ENCODE measurements at places on chromosomes 13 and 19. TPM values are rescaled to one million over a fixed set of nuclear protein-coding genes. Genes with fewer than 3 reads are reported as not detected.

GRCh38 chr19:21612403-21612872, 107.0 kb downstream of the ZNF429 start:
- DNase-seq: no peak

GRCh38 chr19:12720296-12720695, 3.4 kb downstream of the TNPO2 start:
- DNase-seq: no peak

DNA sequence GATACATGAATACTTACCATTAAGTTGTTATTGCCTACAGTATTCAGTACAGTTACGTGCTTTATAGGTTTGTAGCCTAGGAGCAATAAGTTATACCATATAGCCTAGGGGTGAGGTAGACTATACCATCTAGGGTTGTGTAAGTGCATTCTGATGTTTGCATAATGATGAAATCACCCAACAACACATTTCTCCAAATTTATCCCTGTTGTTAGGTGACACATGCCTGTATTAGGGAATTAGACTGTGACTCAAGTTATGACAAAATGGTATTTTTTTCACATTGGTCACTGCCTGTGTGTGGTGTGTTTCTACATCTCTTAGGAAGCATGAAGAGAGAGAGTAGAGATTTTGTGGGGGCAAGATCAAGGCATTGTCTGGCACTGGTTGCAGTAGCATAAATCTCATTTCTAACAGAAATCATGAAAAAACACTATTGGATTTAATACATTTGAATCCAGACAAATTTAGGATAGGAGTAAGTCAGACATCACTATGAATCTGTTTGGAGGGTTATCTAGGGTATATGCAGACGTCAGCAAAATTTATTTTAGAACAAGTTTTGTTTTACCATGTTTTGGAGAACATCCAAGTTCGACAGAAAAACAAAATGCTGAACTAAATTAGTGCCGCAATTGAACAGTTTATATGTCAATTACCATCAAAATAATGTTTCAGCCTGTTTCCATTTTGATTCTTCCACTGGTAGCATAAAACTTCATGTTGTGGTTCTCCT, 332.1 kb downstream of the LMO7 start:
- no peak for DNase-seq

GRCh38 chr13:95485518-95486144, 66.9 kb upstream of the CLDN10 start:
- DNase-seq: no peak

The ACER1 gene
- total RNA-seq: not detected

The MLNR gene
- 0.42 TPM for total RNA-seq

GRCh38 chr13:69857183-69857821, 250.3 kb upstream of the ATXN8OS start:
- DNase-seq: no peak

DNA sequence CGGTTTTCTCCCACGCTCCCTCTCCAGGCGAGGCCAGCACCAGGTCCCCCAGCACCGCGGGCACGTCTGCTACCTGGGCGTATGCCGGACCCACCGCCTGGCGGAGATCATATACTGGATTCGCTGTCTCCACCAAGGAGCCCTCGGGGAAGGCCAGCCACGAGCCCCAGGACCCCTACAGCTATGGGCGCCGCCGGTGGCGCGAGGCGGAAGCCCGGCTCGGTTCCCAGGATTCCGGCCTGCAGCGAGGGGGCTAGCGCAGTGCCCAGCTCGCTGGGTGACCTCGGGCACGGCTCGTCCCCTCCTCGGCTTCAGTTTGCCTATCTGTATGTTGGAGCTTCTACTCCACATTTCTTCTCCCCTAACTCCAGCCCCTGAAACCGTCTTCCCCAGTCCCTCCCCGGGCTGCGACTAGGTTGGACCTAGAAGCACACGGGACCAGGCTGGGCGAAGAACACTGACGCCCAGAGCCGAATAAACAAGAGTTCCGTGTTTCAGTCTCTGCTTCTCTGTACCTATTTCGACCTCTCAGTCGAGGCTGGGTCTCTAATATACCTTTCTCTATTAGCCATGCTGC, 749 bp upstream of the CPT1C start:
- no peak for DNase-seq

GRCh38 chr13:41004875-41005693, 14.0 kb downstream of the ELF1 start:
- DNase-seq: no peak

The CCDC8 gene
- 7.3 TPM for total RNA-seq

GRCh38 chr19:16853066-16853465, 23.9 kb downstream of the SIN3B start:
- DNase-seq: no peak

- no peak for DNase-seq
Measured at GRCh38 chr13:113491418-113491883, 940 bp upstream of the DCUN1D2 start.

The IZUMO2 gene
- not detected for total RNA-seq

GRCh38 chr13:22848539-22849052, 332.2 kb upstream of the SGCG start:
- no peak for DNase-seq

- DNase-seq: no peak
Measured at GRCh38 chr19:57830071-57830602, at the start of gene ZNF587B. Gene ZNF587B, plus strand, starts transcription at chr19:57830299. Its CDS starts 230 bp downstream, at chr19:57830529.

The OR7C1 gene
- total RNA-seq: 0.30 TPM

GRCh38 chr13:94416454-94417080, 62.9 kb downstream of the DCT start:
- DNase-seq: no peak

DNA sequence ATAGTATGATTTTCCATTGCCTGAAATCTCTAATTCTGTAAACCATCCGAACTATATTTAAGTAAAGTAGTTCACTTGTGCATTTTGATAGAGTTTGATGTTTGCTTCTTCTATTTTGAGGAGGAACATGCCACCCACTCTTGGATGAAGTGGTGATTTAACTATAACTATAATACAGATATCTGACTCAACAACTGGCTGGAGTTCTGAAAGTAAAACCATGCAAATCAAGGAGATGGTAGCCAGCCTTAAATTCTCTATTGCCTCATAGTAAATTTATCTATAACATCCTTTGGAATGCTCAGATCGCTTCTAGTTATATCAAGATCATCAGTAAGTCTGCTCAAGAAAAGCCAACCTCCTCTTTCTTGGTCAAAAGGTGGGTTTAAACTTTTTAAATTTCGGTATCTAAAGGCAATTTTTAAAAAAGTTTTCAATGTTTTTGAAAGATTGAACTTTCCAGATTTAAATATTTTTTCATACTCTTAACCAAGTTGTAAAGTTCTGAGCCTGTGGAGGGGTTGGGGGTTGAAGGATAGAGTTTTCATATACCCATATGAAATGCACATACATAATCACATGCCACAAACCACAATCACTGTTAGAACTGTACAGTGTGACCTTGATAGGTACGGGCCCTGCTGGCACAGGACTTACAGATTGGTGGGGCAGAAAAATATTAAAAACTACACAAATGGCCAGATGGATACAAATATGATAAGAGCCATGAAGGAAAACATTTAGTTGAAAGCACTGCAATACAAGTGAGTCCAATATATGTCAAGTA, 90.5 kb upstream of the RFC3 start:
- no peak for DNase-seq

The ZNF227 gene
- total RNA-seq: 8.1 TPM

DNA sequence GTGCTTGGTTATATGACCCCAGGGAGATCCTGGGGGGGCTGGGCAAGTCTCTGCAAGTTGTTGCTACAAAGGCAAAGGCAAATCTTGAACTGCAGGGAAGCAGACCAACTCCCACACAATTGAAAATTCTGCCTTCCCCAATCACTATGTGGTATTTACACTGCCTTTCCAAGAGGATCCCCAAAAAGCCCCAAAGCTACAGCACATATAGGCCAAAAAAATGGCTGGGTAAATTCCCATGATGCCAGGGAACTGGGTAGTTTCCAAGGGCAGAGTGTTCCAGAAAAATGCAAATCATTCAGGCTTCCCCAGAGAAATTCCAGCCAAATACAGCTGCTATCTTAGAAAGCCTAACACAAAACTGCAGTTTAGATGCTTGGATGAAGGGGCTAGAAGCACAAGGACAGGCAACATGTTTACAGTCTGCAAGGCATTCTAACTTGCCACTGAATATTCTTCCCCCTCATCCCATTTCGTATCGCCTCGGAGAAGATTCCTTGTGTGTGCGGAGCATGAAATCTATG, 6.2 kb downstream of the FOXO1 start:
- no peak for DNase-seq

GRCh38 chr13:112054616-112055015, 12.3 kb upstream of the SOX1 start:
- DNase-seq: no peak

GRCh38 chr13:110436276-110436675, 125.2 kb downstream of the RAB20 start:
- no peak for DNase-seq

- no peak for DNase-seq
Measured at GRCh38 chr19:5705552-5705951, 14.4 kb downstream of the LONP1 start.

- DNase-seq: no peak
Measured at GRCh38 chr19:53644061-53644816, 12.4 kb downstream of the DPRX start.

The SPACA4 gene
- not detected for total RNA-seq

Measured in tibial nerve (tissue), 4 donors.